MCF 10A (cell line): ENCODE measurements at places on chromosomes 16 and 17.
A peak's percentile ranks its signal among the peaks of the same experiment; 100 is the strongest.

DNA sequence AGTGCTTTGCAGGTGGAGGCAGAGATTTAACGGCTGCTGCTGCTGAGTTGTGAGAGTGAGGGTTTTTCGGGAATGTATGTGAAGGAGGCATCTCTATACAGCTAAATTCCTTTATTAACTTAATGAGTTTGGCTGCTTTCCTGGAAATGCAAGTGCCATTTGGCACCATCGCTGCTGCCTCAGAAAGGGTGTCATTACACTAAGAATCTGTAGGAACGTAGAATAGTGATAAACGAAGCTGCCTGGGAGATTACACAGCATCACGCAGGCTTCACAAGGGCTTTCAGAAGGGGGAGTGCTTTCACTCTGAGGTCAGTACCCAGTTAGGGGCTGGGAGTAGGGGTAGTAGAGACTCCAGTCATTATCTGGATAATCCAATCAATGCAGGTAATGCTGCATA, 14.1 kb upstream of the NLRP1 start:
- H3K36me3 ChIP-seq: no peaks in the 10 kb centered on the region
- peaks cover 95% of the 10 kb centered on the region for H3K27me3 ChIP-seq
- no peaks in the 10 kb centered on the region for H3K4me1 ChIP-seq
- no peak for DNase-seq

GRCh38 chr16:59913666-59914065, 1179.5 kb upstream of the GOT2 start:
- H3K27me3 ChIP-seq: no peaks in the 10 kb centered on the region
- no peak for DNase-seq
- no peak overlapping the region for H3K4me3 ChIP-seq
- H3K4me1 ChIP-seq: no peaks in the 10 kb centered on the region
- H3K27ac ChIP-seq: no peak overlapping the region

GRCh38 chr16:106623-107324, 28.7 kb downstream of the MPG start:
- DNase-seq: peak; percentile 73
- H3K27me3 ChIP-seq: no peaks in the 10 kb centered on the region
- peaks cover 75% of the 10 kb centered on the region for H3K36me3 ChIP-seq
- H3K27ac ChIP-seq: peak overlapping the region; percentile 36
- no peaks in the 10 kb centered on the region for H3K4me1 ChIP-seq

DNA sequence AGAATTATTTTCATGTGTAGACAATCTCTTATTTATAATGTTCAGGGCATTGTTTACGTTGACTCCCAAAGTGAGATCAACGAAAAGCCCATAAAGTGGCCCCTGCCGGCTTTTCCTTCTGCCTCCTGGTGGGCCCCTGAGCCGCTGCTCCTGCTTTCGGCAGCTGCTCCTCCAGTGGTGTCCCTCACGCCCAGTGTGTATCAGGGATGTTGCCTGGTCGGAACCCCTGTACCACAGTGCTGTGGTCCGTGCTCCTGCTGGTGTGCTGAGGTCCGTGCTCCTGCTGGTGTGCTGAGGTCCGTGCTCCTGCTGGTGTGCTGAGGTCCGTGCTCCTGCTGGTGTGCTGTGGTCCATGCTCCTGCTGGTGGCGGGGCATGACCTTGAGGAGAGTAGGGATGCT, 107.6 kb downstream of the BANP start:
- peaks cover 16% of the 10 kb centered on the region for H3K36me3 ChIP-seq
- no peaks in the 10 kb centered on the region for H3K4me1 ChIP-seq
- no peaks in the 10 kb centered on the region for H3K27me3 ChIP-seq
- no peak overlapping the region for H3K4me3 ChIP-seq
- no peak for DNase-seq
